Glutamatergic neuron (in vitro differentiated cells): ENCODE measurements at places on chromosomes 1 and 21. TPM values are rescaled to one million over a fixed set of nuclear protein-coding genes. Genes with fewer than 3 reads are reported as not detected.

- no peak for DNase-seq
- H3K36me3 ChIP-seq, result no peaks in the 10 kb centered on the region
- H3K27me3 ChIP-seq, result no peaks in the 10 kb centered on the region
- peaks cover 25% of the 10 kb centered on the region for H3K4me1 ChIP-seq
- H3K27ac ChIP-seq, result no peak overlapping the region
- H3K4me3 ChIP-seq, result no peak overlapping the region
These were observed 125.8 kb upstream of the HOOK1 start for GRCh38 chr1:59688976-59689375.

Gene ETV3L
- total RNA-seq, result not detected

Gene RNF19B
- 18.7 TPM for total RNA-seq

DNA sequence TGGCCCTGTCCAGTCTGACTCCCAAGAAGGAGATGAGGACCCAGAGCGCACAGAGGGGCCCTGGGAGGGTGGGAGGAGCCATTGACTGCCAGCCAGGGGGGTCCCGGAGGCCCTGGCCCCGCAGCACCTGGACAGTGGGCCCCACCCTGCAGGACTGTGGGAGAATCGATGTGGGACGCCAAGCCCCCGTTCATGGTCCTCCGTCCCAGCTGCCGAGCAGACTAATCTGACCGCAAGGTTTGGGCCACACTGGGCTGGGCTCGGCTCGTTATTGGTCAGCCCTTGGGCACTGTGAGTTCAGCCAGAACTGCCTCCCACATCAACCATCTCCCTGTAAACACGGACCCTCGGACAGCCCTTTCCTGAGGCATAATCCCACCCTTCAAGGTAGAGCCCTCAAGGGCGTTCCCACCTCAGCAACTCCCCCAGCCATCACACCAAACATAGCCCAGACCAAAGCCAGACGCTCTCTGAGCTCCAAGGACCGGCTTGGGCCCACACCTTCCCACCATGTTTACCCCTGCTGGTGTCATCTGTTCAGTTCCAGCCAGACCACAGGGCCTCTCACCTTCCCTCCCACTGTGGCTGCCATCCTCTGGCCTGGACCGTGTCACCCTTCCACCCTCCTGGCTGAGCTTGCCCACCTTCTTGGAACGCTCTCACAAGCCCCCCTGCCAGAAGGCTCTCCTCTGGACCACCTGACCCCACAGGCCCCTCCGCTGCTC, 16.2 kb upstream of the POFUT2 start:
- H3K36me3 ChIP-seq, result no peaks in the 10 kb centered on the region
- no peak overlapping the region for H3K27ac ChIP-seq
- peaks cover under 1% of the 10 kb centered on the region for H3K4me1 ChIP-seq

DNA sequence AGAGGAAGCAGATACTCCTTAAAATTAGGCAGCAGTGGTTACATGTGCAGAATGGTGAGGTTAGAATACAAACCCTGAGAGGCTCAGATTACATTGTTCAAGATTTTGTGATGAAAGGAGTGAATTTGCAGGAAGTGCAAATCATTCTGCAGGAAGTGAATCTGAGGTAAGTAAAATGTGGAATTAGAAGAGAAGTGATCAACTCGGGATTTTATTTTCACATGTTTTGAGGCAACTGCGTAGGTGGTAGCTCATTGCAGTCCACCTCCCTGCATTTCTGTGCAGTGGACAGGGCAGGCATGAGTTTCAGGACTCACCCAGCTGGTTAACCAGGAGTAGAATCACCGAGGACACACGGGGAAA, 2.1 kb upstream of the PLA2G2C start:
- no peak overlapping the region for H3K4me3 ChIP-seq
- H3K4me1 ChIP-seq, result peaks cover 6% of the 10 kb centered on the region
- peaks cover 11% of the 10 kb centered on the region for H3K27me3 ChIP-seq
- DNase-seq, result no peak
- no peak overlapping the region for H3K27ac ChIP-seq
- no peaks in the 10 kb centered on the region for H3K36me3 ChIP-seq

DNA sequence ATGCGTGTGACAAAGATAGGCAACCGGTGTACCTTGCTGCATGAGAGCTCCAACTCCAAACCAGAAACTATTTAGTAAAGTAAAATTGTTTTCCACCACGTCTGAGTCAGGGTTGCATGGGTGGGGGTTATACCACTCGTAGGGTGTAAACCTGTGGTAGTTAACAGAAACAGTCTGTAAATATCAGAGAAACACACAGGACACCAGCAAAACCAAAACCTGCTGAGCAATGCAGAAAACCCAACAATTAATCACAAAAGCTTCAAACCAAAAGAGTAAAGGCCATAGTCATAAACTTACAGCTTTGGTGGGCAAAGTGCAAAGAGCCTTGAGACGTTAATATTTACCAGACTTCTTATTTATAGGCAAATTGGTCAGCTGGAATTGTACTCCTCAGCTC, 282.7 kb downstream of the BACH1 start:
- no peaks in the 10 kb centered on the region for H3K36me3 ChIP-seq
- no peak for DNase-seq
- peaks cover 17% of the 10 kb centered on the region for H3K4me1 ChIP-seq
- no peak overlapping the region for H3K4me3 ChIP-seq

- H3K27me3 ChIP-seq, result peaks cover 2% of the 10 kb centered on the region
- no peaks in the 10 kb centered on the region for H3K36me3 ChIP-seq
- no peak overlapping the region for H3K4me3 ChIP-seq
- DNase-seq, result no peak
- no peak overlapping the region for H3K27ac ChIP-seq
- no peaks in the 10 kb centered on the region for H3K4me1 ChIP-seq
These were observed 31.6 kb downstream of the NID1 start for GRCh38 chr1:236033336-236033735.
